ENCODE measurements at places on chromosomes 2 and 18.

- no peak for DNase-seq
These were observed 30.4 kb upstream of the BBS5 start for GRCh38 chr2:169448865-169449264.

GRCh38 chr18:28771849-28772248 lies 594.9 kb upstream of the CDH2 start:
- DNase-seq: no peak

DNA sequence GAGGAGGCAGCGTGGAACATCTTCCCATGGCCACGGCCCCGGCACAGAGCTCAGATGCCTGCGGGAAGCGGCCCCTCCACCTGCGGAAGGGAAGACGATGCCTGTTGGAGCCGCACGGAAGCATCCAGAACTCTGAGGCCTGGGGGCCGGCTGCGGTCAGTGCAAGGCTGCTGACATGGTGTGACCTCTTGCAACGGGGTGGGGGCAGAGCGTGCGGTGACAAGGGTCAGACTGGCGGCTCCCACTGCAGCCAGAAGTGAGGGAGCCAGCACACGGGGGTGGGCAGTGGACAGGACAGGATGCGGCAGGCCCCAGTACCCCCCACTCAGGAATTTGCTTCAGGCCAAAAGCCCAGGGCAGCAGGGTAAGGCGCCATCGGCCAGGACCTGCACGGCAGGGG lies 48.8 kb downstream of the SLC66A2 start:
- no peak for DNase-seq

DNA sequence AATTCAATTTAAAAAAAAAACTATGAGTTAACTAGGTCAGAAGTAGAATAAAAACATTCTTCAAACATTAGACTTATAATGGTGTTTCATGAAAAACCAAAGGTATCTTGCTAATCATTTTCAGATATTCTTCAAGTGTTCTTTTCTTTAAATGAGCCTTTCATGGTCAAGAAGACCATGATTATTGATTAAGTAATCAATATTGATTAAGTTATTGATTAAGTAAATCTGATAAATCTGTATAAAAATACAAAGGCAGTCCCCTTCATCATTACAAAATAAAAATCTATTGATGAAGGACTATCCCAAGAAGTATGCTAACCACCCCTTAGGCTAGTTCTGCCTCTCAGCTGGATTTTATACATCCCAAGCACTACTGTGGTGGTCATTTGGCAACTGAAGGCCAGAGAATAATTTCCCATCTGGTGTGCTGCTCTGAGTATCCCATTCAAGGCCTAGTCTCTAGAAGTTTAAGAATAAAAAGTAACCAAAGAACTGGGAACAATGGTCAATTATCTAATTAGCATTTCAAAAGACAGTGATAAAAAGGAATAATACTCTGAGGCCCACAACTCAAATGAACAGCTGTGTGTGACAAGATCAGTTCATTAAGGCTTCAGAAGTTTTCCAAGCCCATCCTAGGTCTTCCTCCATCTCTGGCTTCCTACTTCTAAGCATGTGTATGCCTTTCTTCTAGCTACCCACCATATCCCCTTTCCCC lies 63.5 kb downstream of the TCF4 start:
- no peak for DNase-seq

DNA sequence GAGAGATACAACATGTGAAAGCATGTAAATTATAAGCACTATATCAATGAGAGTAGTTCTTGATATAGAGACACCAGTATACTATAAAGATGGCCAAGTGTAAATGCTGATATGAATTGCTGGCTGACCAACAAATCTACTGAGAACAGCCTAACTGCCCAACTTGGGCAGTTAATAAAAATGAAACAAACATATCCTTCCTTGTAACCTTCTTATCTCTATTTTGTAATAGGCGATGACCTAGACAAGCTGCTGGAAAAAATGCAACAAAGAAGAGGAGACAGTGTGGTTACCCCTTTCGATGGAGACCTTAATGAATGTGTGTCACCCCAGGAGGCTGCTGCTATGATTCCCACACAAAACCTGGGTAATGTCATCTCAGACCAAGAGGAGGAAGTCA lies 148.7 kb downstream of the ESCO1 start:
- DNase-seq: no peak

DNA sequence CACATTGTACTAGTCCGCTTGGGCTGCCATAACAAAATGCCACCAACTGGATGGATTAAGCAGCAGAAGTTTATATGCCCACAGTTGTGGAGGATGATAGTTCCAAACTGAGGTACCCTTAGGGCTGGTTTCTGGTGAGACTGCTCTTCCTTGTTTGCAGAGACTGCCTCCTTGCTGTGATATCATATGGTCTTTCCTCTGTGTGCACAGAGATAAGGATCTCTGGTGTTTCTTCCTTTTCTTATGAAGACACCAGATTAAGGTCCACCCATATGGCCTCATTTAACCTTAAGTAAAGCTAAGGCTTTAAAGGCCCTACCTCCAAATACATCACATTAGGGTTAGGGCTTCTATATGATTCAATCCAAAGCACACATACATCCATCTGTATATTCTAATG lies 738.2 kb upstream of the GCFC2 start:
- DNase-seq: no peak
